ENCODE measurements at places on chromosomes 6 and 20.
A peak's percentile ranks its signal among the peaks of the same experiment; 100 is the strongest.

DNA sequence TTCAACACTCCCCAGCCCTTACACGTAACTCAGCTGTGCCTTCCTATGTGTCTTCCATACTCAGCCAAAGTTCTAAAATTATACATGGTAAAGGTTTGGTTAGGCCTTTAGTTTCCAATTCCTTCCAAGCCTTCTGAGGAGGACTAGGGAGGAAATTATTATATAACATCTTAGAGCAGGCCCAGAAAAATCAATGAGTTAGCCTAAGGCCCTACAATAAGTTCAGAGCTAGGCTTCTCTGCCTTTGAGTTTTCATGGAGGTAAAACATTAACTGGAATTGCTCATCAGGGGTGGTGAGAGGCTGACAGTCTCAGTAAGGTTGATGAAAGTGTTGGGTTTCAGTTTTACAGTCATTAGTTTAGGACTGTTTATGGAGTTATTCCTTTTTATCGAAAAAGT, 286.0 kb downstream of the ADGB start:
- DNase-seq = no peak

- no peak for DNase-seq
Measured at GRCh38 chr20:38957915-38958485, 4.1 kb upstream of the DHX35 start.

DNA sequence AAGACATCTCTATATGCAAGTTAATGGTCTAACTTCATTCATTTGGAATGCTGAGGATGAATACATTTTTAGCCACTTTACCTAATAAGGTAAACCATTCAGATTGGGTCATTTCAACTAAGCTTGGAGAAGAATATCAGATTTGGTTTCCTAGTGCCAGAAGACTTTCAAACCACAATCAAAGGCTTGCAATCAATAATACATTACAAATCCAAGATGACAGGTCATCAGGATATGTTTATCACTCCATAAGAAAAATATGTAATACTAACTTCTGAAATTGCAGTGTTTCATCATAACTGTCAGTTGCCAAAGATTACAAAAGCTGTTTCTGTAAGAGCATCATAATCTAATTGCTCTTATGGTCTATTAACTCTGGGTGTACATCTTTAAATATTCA, 654.0 kb downstream of the COL12A1 start:
- no peak for DNase-seq

- DNase-seq = no peak
Measured at GRCh38 chr6:119158057-119158848, 79.8 kb upstream of the FAM184A start.

- peak; percentile 82 for DNase-seq
Measured at GRCh38 chr6:137389150-137389704, 105.0 kb downstream of the OLIG3 start.

DNA sequence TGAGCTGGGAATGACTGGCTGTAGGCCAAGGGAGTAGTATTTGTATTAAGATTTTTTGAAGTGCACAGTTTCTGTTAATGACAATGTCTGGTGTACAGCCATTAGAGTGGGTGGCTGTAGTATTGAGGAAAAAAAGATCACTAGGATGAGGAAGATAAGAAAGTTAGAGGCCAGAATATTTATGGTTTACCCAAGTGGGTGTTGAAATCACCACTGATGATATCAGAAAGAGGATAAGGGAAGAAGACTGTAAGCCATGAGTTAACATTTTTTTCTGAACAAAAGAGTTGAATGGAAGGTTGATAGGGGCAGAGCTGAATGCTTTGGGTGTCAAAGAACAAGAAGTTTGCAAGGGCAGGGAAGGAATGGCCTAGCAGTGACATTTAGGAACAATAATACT, 104.7 kb downstream of the PRDM13 start:
- no peak for DNase-seq

GRCh38 chr6:157456524-157456829, 75.5 kb downstream of the ZDHHC14 start:
- no peak for DNase-seq

GRCh38 chr6:20058121-20058905, 154.0 kb downstream of the MBOAT1 start:
- no peak for DNase-seq

DNA sequence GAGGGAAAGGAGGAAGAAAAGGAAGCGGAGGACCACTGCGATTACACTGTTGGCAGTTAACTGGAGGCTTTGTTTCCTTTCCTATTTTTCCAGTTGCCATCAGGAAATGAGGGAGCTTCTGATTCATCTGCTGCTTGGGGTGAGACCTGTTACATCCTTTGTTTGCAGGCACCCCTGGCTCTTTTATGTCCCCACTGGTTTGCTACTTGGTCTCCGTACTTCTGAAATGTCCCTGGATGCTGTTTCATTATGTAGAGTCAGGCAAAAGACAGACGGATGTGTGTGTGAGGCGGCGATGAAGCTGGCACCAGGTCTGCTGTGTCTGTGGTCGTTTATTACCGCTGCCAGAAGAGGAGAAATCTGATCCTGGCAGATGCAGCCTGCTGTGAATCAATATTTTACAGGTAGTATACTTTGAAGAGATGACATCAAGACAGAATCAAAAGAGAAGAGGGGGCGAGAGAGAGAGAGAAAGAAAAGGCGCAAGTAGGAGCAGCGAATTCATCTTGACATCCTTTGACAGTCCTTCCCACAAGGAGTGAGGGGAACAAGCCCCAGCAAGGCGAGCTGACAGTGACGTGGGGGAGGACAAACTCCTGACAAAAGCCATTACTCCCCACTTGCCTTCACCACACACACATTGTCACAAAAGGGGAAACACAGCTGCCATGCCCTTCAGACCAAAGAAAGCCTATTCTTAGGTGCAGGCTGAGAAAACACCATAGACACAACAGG, 145.9 kb upstream of the FBXL4 start:
- DNase-seq = peak; percentile 30

DNA sequence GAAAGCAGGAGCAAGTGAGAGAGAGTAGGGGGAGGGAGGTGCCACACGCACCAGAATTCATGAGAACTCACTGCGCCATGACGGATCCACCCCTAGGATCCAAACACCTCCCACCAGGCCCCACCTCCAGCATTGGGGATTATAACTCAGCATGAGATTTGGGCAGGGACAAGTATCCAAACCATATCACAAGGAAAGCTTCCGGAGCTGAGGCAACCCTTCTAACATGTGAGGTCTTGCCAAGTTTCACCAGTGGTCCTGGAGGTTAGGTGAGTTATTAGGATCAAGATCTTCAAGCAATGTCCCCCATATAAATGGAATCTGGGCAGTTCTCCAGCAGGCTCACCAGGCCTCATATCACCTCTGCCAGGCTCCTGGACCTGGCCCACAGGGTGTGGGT, 308.4 kb downstream of the NRN1 start:
- DNase-seq = no peak

- DNase-seq = no peak
Measured at GRCh38 chr6:15456422-15456821, 206.4 kb downstream of the DTNBP1 start.

DNA sequence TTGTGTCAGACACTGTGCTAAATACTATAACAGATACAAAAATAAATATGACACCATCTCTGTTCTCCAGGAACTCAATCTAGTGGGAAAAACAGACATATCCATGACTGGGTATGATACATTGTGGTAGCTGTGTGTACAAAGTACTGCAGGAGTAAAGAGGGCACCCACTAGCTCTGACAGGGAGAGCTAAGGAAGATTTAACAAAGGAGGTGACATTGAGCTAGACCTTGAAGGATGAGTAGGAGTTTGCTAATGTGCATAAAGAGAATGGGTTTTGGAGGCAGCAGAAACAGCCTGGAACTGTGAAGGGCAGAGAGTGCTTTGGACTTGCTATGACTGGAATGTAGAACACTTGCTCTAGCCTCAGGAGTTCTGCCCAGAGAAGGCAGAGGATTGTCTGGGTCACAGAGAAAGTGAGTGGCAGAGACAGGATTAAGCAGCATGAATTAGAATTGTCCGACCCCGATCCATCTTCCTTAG, 14.4 kb downstream of the MMP24 start:
- no peak for DNase-seq

GRCh38 chr6:132853059-132853458, 38.7 kb downstream of the RPS12 start:
- no peak for DNase-seq

- DNase-seq = no peak
Measured at GRCh38 chr6:6730831-6731230, 142.3 kb downstream of the LY86 start.

- no peak for DNase-seq
Measured at GRCh38 chr6:27283279-27283678, 28.8 kb downstream of the POM121L2 start.

- no peak for DNase-seq
Measured at GRCh38 chr6:167678102-167679101, 148.3 kb upstream of the AFDN start.

GRCh38 chr20:63457737-63458136, 14.7 kb downstream of the KCNQ2 start:
- DNase-seq = peak; percentile 28

DNA sequence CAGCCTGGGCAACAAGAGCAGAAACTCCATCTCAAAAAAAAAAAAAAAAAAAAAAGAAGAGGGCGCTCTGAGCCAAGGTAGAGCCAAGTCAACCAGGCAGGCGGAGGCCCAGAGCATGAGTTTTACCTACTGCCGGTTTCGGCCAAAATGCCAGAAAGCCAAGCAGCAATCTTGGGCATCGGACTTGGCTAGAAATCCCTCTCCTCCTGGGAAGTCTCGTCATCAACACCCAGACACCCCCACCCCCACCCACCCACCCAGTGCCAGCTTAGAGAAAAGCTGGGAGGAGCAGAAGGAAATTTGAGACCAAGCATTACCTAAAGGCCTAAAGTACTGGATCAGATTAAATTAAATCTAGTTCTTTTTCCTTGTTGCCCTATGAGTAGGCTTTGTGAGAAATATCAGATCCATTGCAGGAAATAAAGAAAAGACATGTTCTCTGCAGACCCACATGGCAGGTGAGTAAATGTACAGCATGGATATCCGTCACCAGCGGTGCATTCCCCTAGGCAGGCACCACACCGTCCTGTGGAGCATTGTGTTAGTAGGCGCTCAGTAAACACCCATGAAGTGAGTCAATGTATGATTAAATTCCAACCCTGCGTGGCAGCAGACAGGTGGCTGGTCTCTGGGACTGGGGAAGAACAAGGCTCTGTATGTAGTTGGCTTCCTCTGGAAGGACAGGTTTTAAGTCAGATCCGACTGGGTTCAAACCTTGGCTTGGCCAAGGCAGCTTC, 21.0 kb downstream of the RIPOR3 start:
- DNase-seq = no peak

DNA sequence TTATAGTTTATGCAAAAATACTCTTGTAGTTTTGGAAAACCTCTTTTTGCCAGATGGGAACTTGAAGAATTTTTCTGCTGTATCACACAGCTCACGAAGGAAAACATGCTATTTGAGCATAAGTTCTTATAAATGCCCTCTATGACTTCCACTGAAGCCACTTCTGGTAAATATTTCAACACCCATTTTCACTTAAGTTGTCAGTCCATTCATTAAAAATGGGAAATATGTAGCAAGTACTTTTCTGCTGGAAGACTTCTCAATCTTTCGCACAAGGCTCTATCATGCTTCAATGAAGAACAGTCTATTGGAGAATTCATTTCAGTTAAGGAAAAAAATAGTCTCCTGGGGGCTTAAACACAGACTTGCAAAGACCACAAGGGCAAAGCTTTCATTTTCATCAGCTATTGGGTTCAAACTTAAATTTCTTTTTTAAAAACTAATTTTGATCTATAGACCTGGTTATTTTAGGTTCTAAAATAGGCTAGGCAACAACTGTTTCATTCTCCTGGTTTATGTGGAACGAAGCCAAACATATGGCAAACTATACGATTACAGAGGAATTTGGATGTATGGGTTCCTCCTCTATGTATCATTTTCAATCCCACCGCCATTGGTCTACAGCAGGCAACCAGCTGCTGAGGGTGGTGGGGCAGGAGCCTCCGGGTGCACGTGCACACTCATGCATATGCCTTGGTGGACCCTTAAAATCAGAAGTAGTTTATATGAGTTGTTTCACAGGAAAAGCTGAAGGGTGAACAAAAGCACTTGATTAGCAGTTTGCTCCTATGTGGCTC, 38.7 kb downstream of the LAMA4 start:
- DNase-seq = no peak

- no peak for DNase-seq
Measured at GRCh38 chr6:135277422-135277821, 96.3 kb downstream of the MYB start.

DNA sequence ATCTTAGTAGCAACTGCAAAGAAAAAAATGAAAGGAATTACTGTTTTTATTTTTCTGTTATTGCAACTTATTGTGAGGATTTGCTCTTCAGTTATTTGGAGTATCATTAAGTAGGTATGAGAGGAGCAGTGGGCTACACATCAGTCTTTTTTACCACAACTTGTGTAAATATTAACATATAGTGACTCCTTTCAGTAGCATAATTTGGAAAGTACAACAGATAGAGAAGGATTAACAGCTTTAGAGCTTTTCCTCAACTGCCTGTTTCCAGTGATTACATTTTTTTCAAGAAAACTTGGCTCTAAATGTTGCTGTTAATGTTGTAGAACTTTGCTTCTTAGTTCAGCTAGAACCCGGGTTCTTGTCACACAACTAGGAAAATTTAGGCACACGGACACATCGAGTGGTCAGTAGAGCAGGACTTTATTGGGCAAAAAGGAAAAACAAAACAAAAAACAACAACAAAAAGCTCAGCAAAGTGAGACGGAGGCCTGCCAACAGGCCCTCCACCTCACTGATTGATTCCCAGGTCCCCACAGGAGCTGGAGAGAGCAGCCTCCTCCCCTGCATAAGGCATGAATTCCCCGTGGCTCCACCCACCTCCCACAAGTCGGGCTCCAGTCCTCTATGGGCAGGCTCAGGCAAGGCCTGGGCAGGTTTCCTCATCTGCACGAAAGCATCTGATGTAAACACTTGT, 75.1 kb downstream of the ADGRG6 start:
- no peak for DNase-seq

- DNase-seq = no peak
Measured at GRCh38 chr6:129353067-129353466, 356.9 kb downstream of the ARHGAP18 start.

- DNase-seq = no peak
Measured at GRCh38 chr6:125963817-125964216, 7.2 kb downstream of the HINT3 start.

DNA sequence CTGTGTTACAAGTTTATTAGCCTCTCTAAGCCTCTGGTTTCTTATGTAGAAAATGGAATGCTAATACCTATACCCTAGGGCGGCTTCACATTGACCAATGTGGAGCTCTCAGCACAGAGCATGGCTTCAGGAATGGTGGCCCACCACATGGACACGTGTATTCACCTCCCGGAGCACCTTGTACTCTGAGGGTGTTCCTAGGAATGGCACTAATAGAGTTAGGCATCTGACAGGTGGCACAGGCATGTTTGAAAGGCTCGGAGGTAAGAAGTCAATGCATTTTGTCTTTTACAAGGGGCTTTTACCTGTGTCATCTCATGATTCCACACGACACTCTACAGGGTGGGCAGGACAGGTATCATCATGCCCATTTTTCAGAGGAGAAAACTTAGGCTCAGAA, 5.3 kb upstream of the TGM3 start:
- DNase-seq = no peak

DNA sequence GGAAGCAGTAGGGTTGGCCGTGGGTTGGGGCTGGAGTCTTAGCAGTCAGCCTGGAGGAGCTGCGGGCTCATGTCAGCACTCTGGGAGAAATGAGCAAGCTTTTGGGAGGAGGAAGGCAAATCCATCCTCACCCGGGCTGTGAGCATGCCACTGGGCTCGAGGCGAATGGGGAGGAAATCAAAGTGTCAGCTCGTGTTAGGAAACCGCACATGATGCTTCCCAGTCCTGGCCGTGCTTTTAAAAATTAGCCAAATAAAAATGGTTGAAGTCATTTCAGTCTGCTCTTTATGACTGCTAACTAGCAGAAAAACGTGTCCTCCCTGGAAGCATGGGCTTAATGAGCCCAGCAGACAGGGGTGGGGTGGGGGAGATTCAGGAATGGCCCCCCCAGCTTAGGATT, 98.1 kb downstream of the NFATC2 start:
- no peak for DNase-seq

Measured in MM.1S (cell line).